CD4-positive, alpha-beta T cell (primary cell): ENCODE measurements at places on chromosomes 7 and 10. TPM values are rescaled to one million over a fixed set of nuclear protein-coding genes. Genes with fewer than 3 reads are reported as not detected.

- H3K27ac ChIP-seq = no peak overlapping the region
- H3K27me3 ChIP-seq = no peaks in the 10 kb centered on the region
- H3K4me3 ChIP-seq = no peak overlapping the region
- no peak for DNase-seq
- no peaks in the 10 kb centered on the region for H3K4me1 ChIP-seq
These were observed 225.6 kb upstream of the IGFBP3 start for GRCh38 chr7:46146454-46147255.

DNA sequence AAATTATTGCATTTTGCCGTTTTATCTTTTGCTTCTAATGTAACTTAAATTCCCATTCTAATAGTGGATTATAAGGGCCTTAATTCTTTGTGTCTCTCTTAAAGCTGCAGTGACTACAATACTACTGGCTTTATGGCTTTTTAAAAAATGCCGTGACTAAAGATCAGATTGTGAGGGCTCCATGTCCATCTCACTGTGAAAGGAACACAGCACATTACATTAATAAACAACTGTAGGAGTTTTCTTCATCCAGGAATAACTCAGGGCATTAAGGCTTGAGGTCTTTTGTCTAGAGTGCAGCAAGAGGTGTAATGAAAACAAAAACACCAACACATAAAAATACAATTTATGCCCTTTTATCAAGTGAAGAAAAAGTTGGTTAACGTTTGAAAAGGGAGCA, 205.3 kb downstream of the SKAP2 start:
- no peak overlapping the region for H3K27ac ChIP-seq
- H3K4me1 ChIP-seq = no peaks in the 10 kb centered on the region
- no peaks in the 10 kb centered on the region for H3K36me3 ChIP-seq
- no peaks in the 10 kb centered on the region for H3K27me3 ChIP-seq
- no peak for DNase-seq

- H3K27ac ChIP-seq = no peak overlapping the region
- no peak overlapping the region for H3K4me3 ChIP-seq
- no peak for DNase-seq
- no peaks in the 10 kb centered on the region for H3K36me3 ChIP-seq
- H3K27me3 ChIP-seq = peaks cover 10% of the 10 kb centered on the region
- H3K4me1 ChIP-seq = no peaks in the 10 kb centered on the region
These were observed 118.7 kb downstream of the MKX start for GRCh38 chr10:27626890-27627289.

- H3K27me3 ChIP-seq = no peaks in the 10 kb centered on the region
- H3K4me3 ChIP-seq = no peak overlapping the region
- peaks cover 27% of the 10 kb centered on the region for H3K4me1 ChIP-seq
- DNase-seq = peak; percentile 65
These were observed 5.2 kb downstream of the IFIT5 start for GRCh38 chr10:89419548-89419947.

DNA sequence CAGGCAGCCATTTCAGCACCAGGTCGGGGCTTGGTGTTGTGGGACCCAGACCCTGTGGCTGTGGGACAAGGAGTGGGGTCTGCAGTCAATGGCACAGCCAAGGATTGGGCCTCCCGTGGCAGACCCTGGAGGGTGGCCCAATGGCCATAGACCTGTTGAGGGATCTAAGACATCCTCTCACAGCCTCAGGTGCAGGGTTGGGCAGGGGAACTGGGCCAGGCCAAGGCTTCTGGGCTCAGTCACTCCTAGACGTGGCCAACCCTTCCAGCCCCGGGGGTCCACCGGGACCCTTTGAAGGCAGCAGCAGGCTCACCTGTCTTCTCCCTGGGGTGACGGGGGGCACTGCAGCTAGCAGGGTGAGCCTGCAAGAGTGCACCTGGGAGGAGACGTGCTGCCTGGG, 45.7 kb upstream of the DPYSL4 start:
- DNase-seq = no peak
- H3K27me3 ChIP-seq = peaks cover 7% of the 10 kb centered on the region
- H3K4me3 ChIP-seq = no peak overlapping the region

DNA sequence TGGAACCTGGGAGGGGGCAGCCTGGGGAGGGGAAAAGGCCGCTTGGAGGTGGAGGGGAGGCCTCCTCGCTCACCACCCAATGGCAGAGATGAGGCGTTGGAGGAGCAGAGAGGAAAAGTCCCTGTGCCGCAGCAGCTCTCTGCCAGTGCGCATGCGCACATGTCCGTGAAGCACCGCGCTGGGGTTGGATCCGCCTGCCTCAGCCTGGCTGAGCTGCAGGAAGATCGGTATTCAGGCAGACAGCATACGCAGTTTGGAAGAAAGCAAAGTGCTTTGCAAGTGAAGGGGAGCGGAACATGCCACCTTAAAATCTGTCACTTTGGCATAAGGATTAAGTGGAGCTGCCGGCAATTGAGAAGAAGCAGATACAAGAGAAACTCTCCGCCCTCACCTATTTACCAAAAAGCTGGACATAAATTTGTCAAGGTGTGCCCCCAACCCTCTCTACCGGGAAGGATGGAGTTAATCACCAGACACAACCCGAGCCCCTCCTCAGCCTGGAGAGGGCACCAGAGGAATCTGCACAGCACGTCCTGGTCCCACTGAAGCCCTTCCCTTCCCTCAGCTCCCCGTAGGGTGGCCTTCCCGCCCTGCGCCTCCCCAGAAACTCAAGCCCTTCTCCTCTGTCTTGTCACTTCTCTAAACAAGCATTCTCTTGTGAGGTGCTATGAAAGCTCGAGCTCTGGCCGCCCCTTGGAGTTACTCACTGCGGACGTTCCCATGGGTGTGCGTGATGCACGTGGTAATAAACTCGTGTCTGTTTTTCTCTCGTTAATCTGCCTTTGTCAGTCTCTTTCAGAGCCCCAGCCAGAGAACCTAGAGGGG, 32.2 kb upstream of the TMEM72 start:
- H3K4me1 ChIP-seq = peaks cover 10% of the 10 kb centered on the region
- peaks cover 5% of the 10 kb centered on the region for H3K27me3 ChIP-seq
- H3K4me3 ChIP-seq = peak overlapping the region; percentile 53
- peak; percentile 75 for DNase-seq

GRCh38 chr7:152313831-152314604, 121.8 kb downstream of the KMT2C start:
- no peak overlapping the region for H3K27ac ChIP-seq
- peaks cover 30% of the 10 kb centered on the region for H3K36me3 ChIP-seq
- no peak overlapping the region for H3K4me3 ChIP-seq
- DNase-seq = no peak
- peaks cover 4% of the 10 kb centered on the region for H3K4me1 ChIP-seq
- no peaks in the 10 kb centered on the region for H3K27me3 ChIP-seq

GRCh38 chr10:93072713-93073538, 767 bp upstream of the CYP26A1 start:
- H3K4me3 ChIP-seq = no peak overlapping the region
- DNase-seq = no peak
- peaks cover 39% of the 10 kb centered on the region for H3K4me1 ChIP-seq
- H3K27ac ChIP-seq = no peak overlapping the region

CD36 gene
- total RNA-seq = 1.7 TPM

- no peak overlapping the region for H3K27ac ChIP-seq
- H3K4me3 ChIP-seq = no peak overlapping the region
- H3K27me3 ChIP-seq = no peaks in the 10 kb centered on the region
- H3K4me1 ChIP-seq = no peaks in the 10 kb centered on the region
- no peaks in the 10 kb centered on the region for H3K36me3 ChIP-seq
These were observed 97.7 kb downstream of the HIBADH start for GRCh38 chr7:27564881-27565482.

DNA sequence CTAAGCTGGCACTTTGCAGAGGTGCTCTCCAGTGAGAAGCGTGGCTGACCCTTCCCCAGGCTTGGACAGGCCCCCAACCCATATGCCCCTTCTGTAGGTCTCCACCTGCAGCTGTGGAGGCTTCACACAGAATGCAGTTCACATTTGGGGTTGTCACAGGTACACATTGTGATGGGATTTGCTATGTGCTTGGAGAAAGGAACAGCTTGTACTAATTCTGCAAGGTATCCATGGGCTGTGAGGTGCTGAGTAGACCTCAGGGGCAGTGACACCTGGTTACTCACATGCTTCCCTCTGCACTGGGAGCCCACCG, 188.9 kb downstream of the CXCL12 start:
- H3K27me3 ChIP-seq = no peaks in the 10 kb centered on the region
- no peak overlapping the region for H3K27ac ChIP-seq
- no peaks in the 10 kb centered on the region for H3K36me3 ChIP-seq
- H3K4me1 ChIP-seq = no peaks in the 10 kb centered on the region
- no peak overlapping the region for H3K4me3 ChIP-seq
- no peak for DNase-seq

DNA sequence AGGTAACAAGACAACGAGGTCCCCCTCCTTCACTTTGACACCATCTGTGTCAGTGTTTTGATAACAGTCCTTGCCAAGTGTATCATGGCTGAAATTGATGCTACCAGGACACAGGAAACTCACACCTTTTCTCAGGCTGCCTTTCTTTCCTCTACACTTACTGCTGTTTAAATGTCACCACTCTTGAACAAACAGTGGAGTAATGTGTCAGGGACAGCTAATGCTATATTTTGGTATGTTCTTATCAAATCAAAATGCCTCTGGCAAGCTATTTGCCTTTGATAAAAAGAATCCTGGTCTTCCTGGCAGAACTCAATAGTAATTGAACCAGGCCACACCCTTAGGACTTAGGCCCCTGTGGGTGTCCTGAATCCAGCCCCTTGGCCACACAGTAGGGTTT, 692.9 kb downstream of the LRMDA start:
- H3K36me3 ChIP-seq = no peaks in the 10 kb centered on the region
- H3K4me1 ChIP-seq = no peaks in the 10 kb centered on the region
- H3K4me3 ChIP-seq = no peak overlapping the region
- DNase-seq = no peak
- no peaks in the 10 kb centered on the region for H3K27me3 ChIP-seq
- H3K27ac ChIP-seq = no peak overlapping the region

DNA sequence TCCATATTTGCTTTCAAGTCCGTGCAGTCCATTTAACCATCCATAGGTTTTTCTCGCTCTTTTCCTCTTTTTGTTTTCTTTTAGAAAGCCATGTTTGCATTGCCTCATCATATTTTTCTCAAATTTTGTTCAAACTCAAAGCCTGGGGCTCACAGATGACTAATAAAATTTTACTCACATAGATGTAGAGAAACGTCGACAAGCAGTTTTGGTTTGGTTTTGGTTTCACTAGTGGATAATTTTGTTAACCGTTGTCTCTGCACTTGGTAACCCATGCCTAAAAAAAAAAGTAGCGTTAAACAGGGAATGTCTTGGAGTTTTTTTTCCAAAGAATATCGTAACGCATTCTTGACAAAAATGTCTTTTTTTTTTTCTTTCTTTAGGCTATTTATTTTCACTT, 344.2 kb upstream of the GALNT17 start:
- peak overlapping the region; percentile 43 for H3K27ac ChIP-seq
- H3K4me1 ChIP-seq = peaks cover 46% of the 10 kb centered on the region
- DNase-seq = no peak
- peak overlapping the region; percentile 21 for H3K4me3 ChIP-seq

DNA sequence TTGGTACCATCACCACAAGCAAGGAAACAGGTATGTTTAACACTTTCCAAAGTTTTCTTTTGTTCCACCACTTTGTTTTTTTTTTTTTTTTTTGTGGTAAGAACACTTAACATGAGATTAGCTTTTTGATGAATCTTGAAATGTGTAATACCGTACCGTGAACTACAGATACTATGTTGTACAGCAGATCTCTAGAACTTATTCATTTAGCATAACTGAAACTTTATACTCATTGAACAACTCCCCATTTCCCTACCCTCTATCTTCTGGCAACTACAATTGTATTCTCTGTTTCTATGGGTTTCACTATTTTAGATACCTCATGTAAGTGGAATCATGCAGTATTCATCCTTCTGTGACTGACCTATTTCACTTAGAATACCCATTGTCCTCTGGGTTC, 162.7 kb upstream of the ITGB1 start:
- no peak overlapping the region for H3K4me3 ChIP-seq
- no peak overlapping the region for H3K27ac ChIP-seq
- H3K27me3 ChIP-seq = no peaks in the 10 kb centered on the region
- peaks cover 80% of the 10 kb centered on the region for H3K4me1 ChIP-seq
- H3K36me3 ChIP-seq = no peaks in the 10 kb centered on the region

DNA sequence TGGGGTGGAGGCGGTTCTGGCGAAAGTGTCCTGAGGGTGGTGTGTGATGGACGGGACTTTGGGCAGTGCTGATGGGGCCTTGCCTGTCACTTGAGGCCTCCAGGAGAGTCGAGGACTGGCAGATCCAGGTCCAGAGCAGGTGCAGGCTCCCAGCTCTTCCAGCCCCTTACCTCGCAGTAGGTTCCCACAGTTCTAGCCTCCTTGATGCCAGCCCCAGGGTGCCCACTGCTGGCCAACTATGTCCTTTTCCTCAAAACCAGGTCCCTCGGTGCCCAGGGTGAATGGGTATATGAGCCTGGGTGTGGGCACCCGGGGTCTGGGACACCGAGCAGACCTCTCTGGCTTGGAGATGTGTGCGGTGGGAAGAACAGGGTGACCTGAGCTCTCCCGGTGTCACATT, 8.3 kb downstream of the FAM20C start:
- no peaks in the 10 kb centered on the region for H3K36me3 ChIP-seq
- no peaks in the 10 kb centered on the region for H3K4me1 ChIP-seq
- DNase-seq = no peak
- no peaks in the 10 kb centered on the region for H3K27me3 ChIP-seq
- H3K27ac ChIP-seq = no peak overlapping the region

ETV1 gene
- total RNA-seq = not detected

MRLN gene
- 0.56 TPM for total RNA-seq

DEPP1 gene
- not detected for total RNA-seq

DNA sequence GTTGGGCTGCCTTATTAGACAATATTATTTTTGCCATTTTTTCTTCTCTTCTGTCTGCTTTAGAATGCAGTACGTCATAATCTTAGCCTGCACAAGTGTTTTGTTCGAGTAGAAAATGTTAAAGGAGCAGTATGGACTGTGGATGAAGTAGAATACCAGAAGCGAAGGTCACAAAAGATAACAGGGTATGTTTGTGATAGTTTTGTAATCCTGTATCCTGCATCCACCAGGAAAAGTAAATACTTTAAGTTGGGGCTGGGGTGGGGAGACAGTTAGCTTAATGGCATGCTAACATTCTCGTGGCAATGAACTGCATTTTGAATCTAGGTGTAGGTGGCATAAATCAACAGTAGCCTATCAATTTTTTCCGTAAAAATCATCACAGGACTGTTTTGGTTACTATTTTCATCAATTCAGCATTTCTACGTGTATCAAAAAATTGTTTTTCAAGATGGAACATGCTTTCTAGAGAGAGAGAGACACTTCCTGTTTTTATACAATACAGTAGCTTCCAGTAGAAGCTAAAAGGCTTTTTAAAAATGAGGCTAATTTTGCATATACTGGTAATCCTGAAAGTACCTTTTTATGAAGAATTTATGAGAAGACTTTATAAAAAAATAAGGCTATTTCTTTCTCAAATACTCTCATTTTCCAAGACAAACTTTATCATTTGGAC, 247.5 kb downstream of the FOXP2 start:
- H3K36me3 ChIP-seq = no peaks in the 10 kb centered on the region
- H3K27ac ChIP-seq = no peak overlapping the region
- H3K27me3 ChIP-seq = no peaks in the 10 kb centered on the region
- H3K4me1 ChIP-seq = no peaks in the 10 kb centered on the region
- H3K4me3 ChIP-seq = no peak overlapping the region
- no peak for DNase-seq

- no peak for DNase-seq
- H3K27me3 ChIP-seq = peaks cover 2% of the 10 kb centered on the region
- no peak overlapping the region for H3K4me3 ChIP-seq
- no peak overlapping the region for H3K27ac ChIP-seq
These were observed 31.3 kb upstream of the ZNF273 start for GRCh38 chr7:64871761-64872160.

- peaks cover 3% of the 10 kb centered on the region for H3K27me3 ChIP-seq
- H3K36me3 ChIP-seq = no peaks in the 10 kb centered on the region
- H3K4me3 ChIP-seq = no peak overlapping the region
- no peaks in the 10 kb centered on the region for H3K4me1 ChIP-seq
These were observed 156.7 kb upstream of the NPVF start for GRCh38 chr7:25384788-25385505.
